ENCODE measurements at places on chromosomes 7 and 10. TPM values are rescaled to one million over a fixed set of nuclear protein-coding genes. Genes with fewer than 3 reads are reported as not detected.

Gene GPER1
- total RNA-seq, result 1.9 TPM

Gene CACNB2
- total RNA-seq, result 40.4 TPM

Gene IPMK
- 14.8 TPM for total RNA-seq

Gene HABP2
- total RNA-seq, result not detected

Gene CFAP46
- total RNA-seq, result 0.53 TPM

Gene CPA4
- total RNA-seq, result 3.8 TPM

Gene CALML3
- not detected for total RNA-seq

Gene PCDH15
- total RNA-seq, result 1.9 TPM

Gene FAM24B
- 2.4 TPM for total RNA-seq

DNA sequence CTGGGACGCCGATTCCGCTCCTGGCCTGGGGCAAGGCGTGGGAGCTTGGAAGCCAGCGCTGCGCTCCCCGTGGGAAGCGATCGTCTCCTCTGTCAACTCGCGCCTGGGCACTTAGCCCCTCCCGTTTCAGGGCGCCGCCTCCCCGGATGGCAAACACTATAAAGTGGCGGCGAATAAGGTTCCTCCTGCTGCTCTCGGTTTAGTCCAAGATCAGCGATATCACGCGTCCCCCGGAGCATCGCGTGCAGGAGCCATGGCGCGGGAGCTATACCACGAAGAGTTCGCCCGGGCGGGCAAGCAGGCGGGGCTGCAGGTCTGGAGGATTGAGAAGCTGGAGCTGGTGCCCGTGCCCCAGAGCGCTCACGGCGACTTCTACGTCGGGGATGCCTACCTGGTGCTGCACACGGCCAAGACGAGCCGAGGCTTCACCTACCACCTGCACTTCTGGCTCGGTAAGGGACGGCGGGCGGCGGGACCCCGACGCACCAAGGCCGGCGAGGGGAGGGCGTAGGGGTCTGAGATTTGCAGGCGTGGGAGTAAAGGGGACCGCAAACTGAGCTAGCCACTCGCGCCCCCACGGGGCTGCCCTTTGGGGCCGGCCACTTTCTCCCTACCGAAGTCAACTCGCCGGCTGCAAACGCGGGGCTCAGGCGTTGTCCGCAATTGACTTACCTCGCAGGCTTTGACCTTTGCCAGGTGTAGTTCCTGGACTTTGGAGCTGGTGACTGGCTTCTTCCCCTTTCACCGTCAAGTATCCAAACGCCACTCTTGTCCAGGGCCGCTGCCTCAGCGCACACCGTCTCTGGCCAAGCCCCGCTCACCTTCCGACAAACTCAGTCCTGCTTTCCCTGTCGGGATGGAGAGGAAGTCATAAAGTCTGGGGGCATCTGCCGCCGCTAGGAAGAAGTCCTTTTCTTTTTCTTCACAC lies at the start of gene SCIN:
Gene SCIN (plus strand): TSS at position 187 of the 928 bp plus-strand sequence. CDS start 67 bp downstream, at position 254.
- no peak for DNase-seq

DNA sequence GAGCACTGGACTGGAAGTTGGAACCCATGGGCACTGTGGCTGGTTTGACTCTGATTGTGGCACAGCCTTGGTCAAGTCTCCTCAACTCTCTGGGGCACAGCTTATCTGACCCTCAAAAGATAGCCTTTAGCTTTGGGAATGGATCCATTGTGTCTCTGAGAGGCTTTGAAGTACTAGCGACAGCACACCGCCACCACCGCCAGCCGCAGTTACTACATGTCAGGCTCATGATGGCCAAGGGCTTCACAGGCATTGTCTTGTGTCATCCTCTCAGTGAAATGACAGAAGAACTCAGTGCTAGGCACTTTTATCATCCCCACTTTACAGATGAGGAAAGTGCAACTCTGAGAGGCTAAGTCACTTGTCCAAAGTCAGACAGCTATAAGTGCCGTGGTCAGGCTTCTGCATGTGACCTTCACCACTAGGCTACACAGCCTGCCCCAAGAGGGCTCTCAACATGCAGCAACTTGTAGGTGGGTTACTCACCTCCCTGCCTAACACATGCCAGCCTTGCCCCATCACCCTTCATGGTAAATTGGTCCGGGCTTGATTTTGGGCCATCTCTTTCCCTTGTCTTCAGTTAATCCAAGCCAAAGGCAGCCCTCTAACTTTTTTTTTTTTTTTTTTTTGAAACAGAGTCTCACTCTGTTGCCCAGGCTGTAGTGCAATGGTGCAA lies 44.1 kb downstream of the C10orf105 start:
- DNase-seq, result no peak

DNA sequence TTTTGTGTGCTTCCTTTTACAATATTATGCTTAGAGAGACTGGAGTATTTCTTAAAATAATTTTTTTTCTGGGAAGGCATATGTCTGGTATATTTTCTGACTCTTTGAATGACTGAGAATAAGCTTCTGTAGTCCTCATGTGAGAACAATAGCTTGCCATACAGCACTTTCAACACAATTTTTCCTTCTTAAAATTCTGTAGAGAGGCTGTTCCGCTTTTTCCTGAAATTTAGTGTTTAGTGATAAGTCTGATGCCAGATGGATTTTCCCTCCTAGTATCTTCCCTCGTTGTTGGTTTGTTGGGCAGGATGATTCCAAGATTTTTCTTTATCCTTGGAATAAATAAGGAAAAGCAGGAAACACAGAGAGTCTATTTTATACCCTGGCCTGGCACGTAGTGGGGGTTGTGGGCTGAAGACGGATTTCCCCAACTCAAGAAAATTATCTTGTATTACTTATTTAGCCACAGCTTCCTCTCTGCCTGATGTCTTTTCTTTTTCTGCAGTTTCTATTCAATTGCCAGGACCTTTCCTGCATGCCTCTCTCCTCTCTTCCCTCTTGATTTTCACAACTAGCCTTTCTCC lies 111.2 kb downstream of the AOAH start:
- DNase-seq, result no peak

DNA sequence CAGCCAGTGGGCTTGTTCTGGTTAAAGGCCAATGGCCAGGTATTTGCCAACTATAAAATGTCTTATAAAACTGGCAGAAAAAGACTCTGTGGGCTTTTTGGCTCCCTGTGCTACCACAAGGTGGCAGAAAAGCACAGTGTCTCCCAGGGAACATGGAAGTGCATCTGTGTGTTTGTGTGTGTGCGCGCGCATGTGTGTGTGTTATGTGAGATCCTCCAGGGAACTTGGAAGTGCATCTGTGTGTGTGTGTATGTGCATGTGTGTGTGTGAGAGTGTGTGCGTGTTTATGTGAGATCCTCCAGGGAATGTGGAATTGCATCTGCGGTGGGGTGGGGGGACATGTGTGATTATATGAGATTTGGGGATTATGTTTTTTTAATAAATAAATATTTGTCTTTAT lies 30.2 kb upstream of the ABI1 start:
- DNase-seq, result no peak

DNA sequence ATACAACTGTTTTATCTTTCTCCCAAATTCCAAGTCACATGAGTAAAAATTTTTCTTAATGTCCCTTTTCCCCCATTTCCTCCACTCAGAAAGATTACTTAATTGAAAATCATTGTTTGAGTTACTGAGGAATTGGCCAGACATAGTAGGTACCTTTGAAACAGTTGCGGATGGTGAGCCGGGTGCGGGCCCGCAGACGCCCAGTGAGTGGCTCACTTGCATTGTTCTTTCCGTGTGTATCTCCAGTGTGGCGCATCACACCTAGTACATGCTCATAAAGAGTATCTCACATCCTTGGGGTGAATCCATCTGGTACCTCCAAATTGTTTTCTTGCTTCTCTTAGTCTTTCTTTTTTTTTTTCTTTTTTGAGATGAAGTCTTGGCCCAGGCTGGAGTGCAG lies 14.3 kb downstream of the TRRAP start:
- no peak for DNase-seq

DNA sequence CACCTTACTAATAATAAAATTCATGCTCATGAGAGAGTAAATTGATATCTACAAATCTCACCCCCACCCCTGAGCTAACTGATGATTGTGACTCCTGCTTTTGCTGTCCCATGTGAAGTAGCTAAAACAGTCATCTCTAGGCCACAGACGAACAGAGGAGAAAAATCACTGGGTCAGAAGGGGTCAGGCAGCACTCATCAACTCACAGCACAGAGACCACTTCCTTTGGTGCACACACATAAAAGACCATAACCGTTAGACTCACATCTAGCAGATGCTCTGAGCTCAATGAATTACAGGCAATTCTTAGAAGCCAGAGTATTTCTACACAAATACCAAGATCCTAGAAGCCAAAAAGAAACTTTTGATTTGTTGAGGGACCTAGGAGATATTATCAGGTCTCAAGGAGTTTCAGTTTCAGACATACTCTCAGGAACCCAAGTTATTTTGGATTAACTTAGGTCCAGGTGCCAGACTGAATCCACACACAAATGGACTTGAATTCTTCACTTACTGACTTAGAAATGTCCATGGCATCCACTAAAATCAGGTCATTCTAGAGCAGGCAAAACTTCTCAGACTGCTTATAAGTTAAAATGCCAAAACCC lies 65.0 kb upstream of the TES start:
- DNase-seq, result no peak

DNA sequence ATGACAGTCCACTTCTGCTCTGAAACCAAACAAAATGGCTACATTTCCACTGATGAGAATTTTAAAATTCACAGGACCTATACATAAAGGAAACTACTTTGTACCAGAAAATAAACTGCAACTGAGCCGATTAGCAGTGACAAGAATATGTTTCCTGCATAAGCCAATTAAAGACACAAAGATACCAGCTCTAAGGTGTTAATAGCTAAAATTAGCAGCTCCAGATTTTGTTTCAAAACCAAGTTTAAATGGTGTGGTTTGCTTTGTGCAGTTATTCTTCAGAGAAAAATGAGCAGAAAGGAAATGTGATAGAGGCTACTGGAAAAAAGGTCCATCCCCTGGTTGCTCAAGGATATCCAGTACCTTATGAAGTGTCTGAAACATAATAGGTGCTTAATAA lies 123.2 kb downstream of the ANK3 start:
- no peak for DNase-seq

GRCh38 chr7:101625031-101625791 lies 3.9 kb downstream of the MYL10 start:
- DNase-seq, result no peak

- no peak for DNase-seq
Measured at GRCh38 chr10:59700709-59701108, 8.9 kb downstream of the SLC16A9 start.

DNA sequence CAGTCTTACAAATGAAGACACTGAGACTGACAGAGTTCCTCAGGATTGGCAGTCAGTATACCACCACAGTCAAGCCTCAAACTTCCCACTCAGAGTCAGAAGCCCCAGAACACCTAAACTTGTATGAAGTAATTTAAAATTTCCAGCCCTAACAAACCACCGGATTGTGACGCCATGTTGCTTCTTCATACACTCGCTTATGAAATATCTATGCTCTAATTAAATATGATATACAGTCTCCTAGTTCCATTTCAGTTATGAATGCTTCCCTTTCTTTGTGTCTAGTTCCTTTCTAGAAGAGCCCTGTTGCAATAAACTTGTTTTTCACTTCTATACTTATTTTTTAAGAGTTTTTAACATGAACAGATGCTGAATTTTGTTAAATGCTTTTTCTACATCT lies 172.0 kb upstream of the NOBOX start:
- no peak for DNase-seq

DNA sequence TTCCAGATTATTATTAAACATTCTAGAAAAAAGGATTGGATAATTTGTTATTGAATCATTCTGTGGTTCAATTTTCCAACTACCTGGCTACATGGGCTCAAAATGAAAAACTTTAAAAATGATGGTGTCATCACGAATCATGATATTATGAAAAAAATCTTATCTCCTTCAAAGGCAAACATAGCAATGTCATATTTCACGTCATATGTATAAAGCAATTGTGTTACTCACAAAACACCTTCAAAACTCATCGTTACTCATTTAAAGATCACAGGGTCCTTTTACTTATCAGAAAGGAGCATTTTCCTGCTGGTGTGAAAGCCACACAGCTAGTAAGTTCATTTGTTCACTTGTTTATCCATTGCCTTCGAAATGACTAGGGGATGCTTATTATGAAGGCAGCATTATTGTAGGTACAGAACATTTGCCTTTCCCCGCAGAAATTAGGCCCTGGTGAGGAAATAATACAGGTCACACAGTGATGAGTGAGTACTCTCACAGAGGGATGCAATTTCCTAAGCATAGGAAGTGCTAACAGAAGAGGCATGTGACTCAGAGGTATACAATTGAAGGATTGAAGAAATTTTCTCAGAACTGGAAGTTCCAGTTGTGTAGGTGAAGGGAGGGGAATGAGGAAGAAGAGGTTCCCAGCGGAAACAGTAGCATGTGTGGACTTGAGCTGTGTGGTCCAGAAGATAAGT lies 478.7 kb downstream of the INHBA start:
- DNase-seq, result peak; percentile 62

- no peak for DNase-seq
Measured at GRCh38 chr10:116769368-116769767, 27.0 kb upstream of the HSPA12A start.

DNA sequence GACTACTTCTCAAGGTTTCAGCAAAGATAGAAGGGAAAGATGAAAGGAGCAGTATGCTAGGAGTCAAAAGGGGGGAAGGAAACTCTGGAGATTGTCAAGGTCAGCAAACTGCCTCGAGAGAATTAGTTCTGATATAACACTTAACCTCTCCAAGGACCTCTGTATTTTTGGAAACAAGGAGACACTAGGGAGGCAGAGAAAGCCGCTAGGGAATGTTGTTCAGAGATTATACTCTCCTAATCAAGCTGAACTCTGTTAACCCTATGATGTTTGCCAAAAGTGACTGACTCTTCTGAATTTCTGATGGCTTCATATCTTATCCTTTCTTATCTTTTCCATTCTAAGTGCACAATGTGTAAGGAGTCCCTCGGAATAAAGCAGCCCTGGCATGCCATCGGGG lies 27.1 kb downstream of the CREM start:
- DNase-seq, result no peak

DNA sequence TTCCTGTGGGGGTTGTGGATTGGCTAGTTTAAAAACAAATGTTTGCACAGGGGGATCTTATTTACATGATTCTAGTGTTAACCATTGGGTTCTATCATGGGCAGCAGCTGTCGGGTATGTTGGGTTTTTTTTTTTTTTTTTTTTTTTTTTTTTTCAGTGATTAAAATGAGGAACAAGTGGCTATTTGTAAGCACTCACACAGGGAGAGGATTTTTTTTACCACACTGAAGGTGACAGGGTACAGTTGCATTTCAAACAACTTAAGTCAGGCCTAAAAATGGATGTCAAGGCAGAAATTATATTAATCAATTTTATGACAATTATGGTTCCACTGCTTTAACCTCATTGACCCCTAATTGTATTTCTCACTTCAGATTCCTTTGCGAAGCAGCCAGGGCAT lies 92.8 kb downstream of the CD36 start:
- no peak for DNase-seq

DNA sequence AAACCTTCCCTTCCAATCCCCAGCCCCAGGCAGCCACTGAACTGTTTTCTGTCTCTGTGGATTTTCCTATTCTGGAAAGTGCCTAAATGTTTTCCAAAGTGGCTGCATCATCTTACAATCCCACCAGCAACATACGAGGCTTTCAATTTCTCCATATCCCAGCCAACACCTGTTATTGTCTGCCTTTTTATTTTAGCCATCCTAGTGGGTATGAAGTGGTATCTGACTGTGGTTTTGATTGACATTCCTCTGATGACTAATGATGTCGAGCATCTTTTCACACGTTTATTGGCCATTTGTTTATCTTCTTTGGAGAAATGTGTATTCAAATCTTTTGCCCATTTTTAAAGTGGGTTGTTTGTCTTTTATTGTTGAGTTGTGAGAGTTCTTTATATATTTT lies 6.2 kb upstream of the SMC3 start:
- no peak for DNase-seq

All from urinary bladder (tissue), 4 donors.